ENCODE measurements at places on chromosomes 5 and 9. TPM values are rescaled to one million over a fixed set of nuclear protein-coding genes. Genes with fewer than 3 reads are reported as not detected.

GPR151 gene
- not detected for total RNA-seq

PPP2R2B gene
- 15.2 TPM for total RNA-seq

GPRIN1 gene
- 10.8 TPM for total RNA-seq

TTC1 gene
- 63.3 TPM for total RNA-seq

TTC23L gene
- total RNA-seq = 1.3 TPM

PCDHB13 gene
- 1.5 TPM for total RNA-seq

TMCO6 gene
- total RNA-seq = 39.3 TPM

SERF1B gene
- total RNA-seq = 51.9 TPM

ANKRD34B gene
- total RNA-seq = 0.72 TPM

PCDHGA4 gene
- 2.3 TPM for total RNA-seq

CD72 gene
- total RNA-seq = 3.3 TPM

Measured in H9 (cell line).